Liver (tissue), 10 donors: ENCODE measurements at places on chromosomes 11 and 22. TPM values are rescaled to one million over a fixed set of nuclear protein-coding genes. Genes with fewer than 3 reads are reported as not detected.

Gene NPAS4
- not detected for total RNA-seq

Gene MMP10
- not detected for total RNA-seq

Gene A4GALT
- 2.3 TPM for total RNA-seq

Gene C22orf15
- total RNA-seq: 0.17 TPM

Gene EIF3F
- 68.4 TPM for total RNA-seq

Gene NRIP3
- total RNA-seq: under 0.01 TPM

Gene MS4A6A
- 115 TPM for total RNA-seq

Gene P4HA3
- 0.23 TPM for total RNA-seq

Gene BDNF
- 0.28 TPM for total RNA-seq

Gene DEFB108B
- total RNA-seq: not detected

Gene MOGAT2
- total RNA-seq: 92.4 TPM

Gene FOSL1
- total RNA-seq: 0.17 TPM

Gene RASSF10
- total RNA-seq: 0.08 TPM

Gene GSTT2
- 0.92 TPM for total RNA-seq

Gene SLC7A4
- 0.42 TPM for total RNA-seq

Gene TRIM48
- total RNA-seq: not detected

Gene NXPE1
- total RNA-seq: not detected

Gene MPPED1
- 0.89 TPM for total RNA-seq

Gene SPDYC
- total RNA-seq: not detected

Gene OR6A2
- 0.08 TPM for total RNA-seq

Gene P2RY2
- 2.4 TPM for total RNA-seq

Gene OR5AN1
- total RNA-seq: not detected

Gene TBC1D10A
- 8.2 TPM for total RNA-seq

Gene CD82
- total RNA-seq: 59.5 TPM

Gene PLAAT3
- total RNA-seq: 13.4 TPM

Gene CTSC
- total RNA-seq: 68.7 TPM

Gene CCS
- total RNA-seq: 54.7 TPM

Gene C11orf86
- not detected for total RNA-seq

Gene TSPAN32
- 0.25 TPM for total RNA-seq

Gene OR51E2
- not detected for total RNA-seq

Gene OR8G1
- total RNA-seq: not detected

Gene PACSIN2
- 31.4 TPM for total RNA-seq

Gene C11orf42
- not detected for total RNA-seq

Gene HYOU1
- 46.3 TPM for total RNA-seq

Gene COPB1
- 99.3 TPM for total RNA-seq

Gene SEC14L6
- 0.70 TPM for total RNA-seq

Gene IGSF9B
- 0.33 TPM for total RNA-seq

Gene PGM2L1
- 8.2 TPM for total RNA-seq
